T-helper 2 cell (primary cell): ENCODE measurements at places on chromosomes 16 and 17.

DNA sequence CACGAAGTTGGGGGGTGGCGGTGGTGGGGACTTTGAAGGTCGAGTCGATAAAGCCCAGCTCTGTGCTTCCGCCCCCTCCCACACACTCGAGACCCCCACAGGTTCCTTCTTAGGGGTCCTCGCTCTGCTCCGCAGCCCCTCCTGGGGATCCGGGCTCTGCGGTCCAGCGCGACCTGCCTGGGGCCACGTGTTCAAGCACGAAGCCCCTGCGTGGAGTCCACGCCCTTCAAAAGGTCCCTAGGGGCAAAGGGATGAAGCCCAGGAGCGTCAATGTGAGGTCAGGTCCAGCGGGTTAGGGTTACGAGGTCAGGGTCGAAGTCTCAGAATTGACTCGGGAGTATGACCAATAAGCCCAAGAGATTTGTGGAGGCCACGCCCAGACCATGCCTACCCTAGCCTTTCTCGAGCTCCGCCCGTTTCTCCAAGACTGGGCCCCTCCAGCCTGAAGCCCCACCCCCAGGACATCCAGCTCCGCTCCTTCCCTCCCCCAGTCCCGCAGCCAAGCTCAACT, 786 bp upstream of the CACNA1G start:
- DNase-seq: no peak

DNA sequence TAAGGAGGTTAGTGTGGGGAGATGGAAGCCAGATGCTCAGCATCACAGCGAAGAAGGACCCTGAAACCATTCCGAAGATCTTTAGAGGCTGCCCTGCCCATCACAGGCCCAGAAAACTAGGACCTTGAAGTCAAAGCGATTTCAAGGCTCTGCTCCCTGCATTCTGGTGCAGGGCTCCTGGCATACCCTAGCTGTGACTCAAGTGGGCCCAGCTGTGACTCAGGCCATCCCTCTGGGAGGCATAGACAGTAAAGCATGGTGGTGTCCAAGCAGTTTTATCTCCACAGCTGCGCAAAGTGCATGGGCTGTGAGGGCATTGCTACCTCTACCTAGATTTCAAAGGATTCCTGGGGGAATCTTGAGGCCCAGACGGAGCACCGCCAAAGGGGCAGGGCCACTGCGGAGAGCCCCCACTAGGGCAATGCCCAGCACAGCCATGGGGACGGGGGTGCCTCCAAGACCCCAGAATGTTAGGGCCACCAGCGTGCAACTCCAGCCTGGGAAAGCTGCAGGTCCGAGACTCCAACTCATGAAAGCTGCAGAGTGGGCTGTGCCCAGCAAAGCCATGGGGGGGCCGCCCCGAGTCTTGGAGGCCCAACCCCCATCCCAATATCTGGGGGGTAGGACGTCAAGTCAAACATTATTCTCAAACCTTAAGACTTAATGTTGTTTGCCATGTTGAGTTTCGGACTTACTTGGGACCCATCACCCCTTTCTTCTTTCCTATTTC, 11.7 kb upstream of the ZNF594 start:
- DNase-seq: no peak

DNA sequence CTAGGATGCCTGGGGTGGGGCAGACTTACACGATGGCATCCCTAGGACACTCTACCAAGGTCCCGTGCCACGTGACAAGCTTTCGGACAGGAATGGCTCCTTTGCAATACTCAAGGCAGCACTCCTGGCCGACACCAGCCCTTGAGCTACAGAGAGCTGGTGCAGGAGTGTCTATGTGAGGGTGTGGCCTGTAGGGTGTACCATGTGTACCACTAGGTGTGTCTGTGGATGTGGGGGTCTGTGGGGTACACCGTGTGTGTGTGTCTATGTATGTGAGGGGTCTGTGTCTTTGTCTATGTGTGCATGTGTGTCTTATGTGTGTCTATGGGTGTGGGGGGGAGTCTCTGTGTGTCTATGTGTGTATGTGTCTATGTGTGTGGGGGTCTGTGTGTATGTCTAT, 1.9 kb upstream of the TLE7 start:
- DNase-seq: no peak

- DNase-seq: no peak
These were observed 1.1 kb downstream of the PARN start for GRCh38 chr16:14628806-14629611.

GRCh38 chr17:8292639-8293395, 2.4 kb downstream of the SLC25A35 start:
- no peak for DNase-seq

GRCh38 chr17:74452033-74452840, 14.2 kb upstream of the CD300A start:
- no peak for DNase-seq

- DNase-seq: peak; percentile 16
These were observed 104.4 kb downstream of the IRX5 start for GRCh38 chr16:55035029-55035428.

DNA sequence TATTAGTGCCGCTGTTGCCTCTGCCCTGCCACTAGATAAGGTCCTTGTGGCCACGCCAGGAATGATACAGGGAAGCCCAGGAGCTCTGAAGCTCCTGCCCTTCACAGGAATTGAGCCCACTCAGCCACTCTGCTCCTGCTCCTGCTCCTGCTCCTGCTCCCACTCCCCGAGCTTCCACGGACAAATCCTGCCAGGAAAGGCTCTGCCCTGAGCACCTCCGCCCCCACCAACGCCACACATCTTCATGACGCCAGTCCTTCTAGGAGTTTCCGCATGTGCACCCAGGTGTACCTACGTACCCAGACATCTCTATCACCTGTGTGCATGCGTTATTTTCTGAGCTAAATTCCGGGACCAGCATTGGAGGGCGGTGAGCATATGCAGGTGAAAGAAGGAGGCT, 369.1 kb downstream of the C16orf95 start:
- DNase-seq: no peak

GRCh38 chr17:57553991-57554825, 190.9 kb downstream of the CCDC182 start:
- DNase-seq: no peak

DNA sequence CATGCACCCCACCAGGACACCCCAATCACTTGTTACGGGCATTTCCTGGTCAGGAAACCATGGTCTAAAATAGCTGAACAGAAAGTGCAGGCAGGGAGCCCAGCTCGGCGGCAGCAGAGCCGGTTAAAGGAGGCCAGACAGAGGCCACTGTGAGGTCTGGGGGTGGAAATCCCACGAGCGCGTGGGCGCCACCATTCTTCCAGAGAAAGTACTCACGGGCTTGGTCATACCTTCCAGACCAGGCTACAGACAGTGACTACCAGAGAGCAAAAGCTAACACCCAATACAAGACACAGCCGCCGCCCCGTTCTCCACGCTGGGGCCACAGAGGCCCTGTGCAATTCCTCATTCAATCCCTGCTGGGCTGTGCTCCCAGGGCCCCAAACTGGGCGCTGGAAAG, 11.9 kb downstream of the CEP131 start:
- DNase-seq: no peak

GRCh38 chr16:84498223-84498610, 6.2 kb downstream of the MEAK7 start:
- no peak for DNase-seq

- no peak for DNase-seq
These were observed 34.0 kb downstream of the UBE2G1 start for GRCh38 chr17:4332296-4332970.

DNA sequence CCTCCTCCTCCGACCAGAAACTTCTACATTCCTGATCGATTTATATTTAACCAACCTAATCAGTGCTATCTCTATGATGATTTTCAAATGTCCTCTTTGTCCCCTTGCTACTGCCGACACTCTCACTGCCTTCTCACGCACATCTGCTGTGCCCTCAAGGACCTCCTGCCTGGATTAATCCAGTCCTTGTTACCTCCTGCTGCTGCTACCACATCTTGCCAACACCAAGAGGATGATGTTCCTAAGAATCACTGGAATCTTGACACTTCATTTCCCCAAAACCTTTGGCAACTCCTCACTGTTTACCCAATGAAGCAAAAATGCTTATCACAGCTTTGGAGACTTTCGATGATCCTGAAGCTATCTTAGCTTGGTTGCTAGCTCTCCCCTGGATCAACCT, 287.3 kb upstream of the AXIN2 start:
- no peak for DNase-seq

DNA sequence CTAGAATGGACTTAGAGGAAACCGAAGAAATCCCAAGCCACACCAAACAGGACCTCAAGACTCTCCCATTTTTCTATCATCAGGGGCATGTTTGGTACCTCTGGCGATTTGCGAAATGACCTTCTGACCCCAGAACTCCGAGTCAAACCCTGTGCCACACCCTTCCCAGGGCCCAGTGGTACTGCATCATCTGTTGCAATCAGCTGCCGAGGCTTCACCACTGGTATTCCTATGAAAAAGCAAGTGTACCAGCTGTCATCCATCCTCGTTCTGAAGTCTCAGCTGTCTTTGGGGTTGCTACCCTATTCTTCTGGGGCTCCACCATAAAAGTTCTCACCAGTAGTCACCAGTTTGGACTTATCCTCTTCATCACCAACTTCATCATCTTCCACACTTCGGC, 2.3 kb upstream of the RSKR start:
- DNase-seq: no peak

DNA sequence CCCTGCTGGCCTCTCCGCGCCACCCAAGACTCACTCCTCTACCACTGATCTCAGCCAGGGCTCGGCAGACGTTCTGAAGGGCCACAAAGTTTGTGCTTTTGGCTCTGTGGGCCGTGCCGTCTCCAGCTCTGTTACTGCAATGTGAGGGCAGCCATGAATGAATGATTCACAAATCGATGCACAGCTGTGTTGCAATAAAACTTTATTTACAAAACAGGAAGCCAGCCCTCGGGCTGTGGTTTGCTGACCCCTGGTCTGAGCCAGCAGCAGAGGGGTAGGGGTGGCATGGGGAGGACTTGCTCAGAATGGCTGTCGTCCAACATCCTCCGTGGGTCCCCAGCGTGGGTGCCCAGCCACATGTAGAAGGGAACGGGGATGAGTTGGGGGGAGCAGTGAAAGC, 63.0 kb upstream of the PVALEF start:
- DNase-seq: no peak

DNA sequence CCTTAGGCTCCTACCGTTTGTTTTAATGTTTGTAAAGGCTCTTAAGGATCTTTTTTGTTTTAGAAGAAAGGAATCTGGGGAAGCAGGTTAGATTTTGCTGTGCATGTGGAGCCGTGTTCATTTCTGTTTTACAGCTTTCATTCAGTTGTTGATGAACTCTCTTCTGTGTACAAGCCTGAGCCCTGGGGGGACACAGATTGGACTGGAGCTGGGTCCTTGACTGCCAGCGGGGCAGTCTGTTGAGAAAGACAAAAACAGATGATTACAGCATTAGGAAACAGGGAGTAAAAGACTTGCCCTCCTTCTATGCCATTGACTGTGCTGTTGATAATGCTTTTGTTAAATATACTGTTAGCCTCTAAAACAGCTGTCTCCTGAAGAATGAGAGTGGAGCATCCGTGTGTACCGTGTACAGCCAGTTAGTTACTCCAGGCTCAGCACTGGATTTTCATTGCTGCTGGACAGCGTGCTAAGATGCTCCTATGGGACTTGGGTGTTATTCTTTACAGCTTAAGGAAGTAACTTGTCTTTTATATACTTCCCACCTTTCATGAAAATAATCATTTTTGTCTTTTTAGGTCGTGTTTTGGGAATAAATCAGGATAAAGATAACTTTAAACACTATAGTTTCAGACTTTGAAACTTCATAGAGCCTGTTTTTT, 3.2 kb downstream of the MAP1LC3B start:
- DNase-seq: no peak

GRCh38 chr17:77025781-77026180, 115.0 kb upstream of the SEC14L1 start:
- no peak for DNase-seq

- DNase-seq: peak; percentile 95
These were observed 9.0 kb upstream of the CLDN9 start for GRCh38 chr16:3003582-3004270.

DNA sequence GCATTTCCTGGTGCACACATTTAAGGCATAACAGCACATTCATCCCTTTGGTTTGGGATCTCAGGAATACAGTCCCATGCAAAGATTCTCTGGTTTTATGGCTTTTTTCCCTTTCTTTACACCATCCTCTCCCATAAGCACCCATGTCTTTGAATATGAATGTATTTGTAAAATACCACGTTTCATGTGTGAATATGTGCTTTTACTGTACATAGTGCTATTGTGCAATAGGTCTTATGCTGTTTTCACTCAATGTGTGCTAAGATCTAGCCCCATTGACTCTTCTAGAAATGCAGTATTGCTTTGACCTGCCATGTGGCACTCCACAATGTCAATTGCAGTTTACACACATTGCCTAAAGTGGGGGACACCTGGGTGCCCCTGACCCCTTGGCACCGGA, 10.1 kb upstream of the SPNS1 start:
- no peak for DNase-seq

DNA sequence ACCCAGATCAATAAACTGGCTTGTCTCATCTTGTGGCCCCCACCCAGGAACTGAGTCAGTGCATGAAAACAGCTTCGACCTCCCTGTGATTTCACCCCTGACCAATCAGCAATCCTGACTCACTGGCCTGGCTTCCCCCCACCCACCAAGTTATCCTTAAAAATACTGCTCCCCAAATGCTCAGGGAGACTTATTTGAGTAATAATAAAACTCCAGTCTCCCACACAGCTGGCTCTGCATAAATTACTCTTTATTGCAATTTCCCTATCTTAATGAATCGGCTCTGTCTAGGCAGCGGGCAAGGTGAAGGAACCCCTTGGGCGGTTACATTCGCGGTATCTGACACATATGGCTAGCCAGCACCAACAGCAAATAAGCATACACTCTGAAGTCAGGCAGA, 9.8 kb upstream of the RABEP1 start:
- no peak for DNase-seq

DNA sequence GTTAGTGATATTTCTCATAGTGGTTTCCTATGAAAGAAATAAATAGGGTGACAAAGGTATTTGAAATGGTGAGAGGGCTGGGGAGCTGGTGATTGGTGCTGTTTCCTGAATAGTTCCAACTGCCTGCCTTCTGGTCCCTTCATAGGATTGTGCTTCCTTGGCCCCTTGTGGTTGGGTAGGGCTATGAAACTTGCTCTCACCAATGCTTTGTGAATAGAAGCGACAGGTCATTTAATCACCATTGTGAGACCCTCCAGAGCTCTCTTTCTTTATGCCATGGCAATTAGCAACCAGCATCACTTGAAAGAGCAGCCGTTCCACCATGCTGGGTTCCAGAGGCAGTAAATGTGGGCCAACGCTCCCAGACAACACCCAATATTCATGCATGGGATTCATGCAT, 23.7 kb upstream of the WWOX start:
- DNase-seq: no peak

GRCh38 chr17:71511266-71511995, 609.4 kb upstream of the SOX9 start:
- no peak for DNase-seq

DNA sequence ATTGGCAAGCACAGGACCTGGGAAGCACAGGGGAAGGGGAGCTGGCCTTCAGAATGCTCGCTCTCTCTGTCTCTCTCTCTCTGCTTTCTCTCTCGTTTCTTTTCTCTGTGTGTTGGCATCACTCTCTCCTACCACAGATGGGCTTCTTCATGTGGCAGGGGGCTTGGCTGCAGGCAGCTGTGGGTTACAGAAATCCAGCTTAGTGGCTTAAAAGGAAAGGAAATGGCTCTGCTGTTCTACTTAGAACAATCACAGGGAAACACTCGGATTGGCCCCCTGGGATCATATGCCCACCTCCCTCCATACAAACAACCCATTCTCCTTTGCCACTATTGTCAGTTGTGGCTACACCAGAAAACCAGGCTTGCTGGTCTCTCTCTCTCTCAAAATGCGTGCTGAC, 20.4 kb downstream of the TBX2 start:
- no peak for DNase-seq
